ENCODE measurements at places on chromosomes 7 and 10. TPM values are rescaled to one million over a fixed set of nuclear protein-coding genes. Genes with fewer than 3 reads are reported as not detected.

GRCh38 chr7:44159824-44160630 lies 18.9 kb upstream of the MYL7 start:
- H3K4me3 ChIP-seq, result no peak overlapping the region
- peaks cover 37% of the 10 kb centered on the region for H3K4me1 ChIP-seq
- H3K27ac ChIP-seq, result peak overlapping the region; percentile 15
- DNase-seq, result no peak
- no peaks in the 10 kb centered on the region for H3K36me3 ChIP-seq

Gene SFRP4
- 55.4 TPM for total RNA-seq

- H3K27me3 ChIP-seq, result no peaks in the 10 kb centered on the region
- DNase-seq, result no peak
- H3K27ac ChIP-seq, result no peak overlapping the region
- H3K4me1 ChIP-seq, result peaks cover 66% of the 10 kb centered on the region
- no peaks in the 10 kb centered on the region for H3K36me3 ChIP-seq
- H3K4me3 ChIP-seq, result no peak overlapping the region
These were observed 44.0 kb downstream of the ASB13 start for GRCh38 chr10:5622186-5622960.

- H3K4me3 ChIP-seq, result no peak overlapping the region
- no peaks in the 10 kb centered on the region for H3K36me3 ChIP-seq
- no peak for DNase-seq
- peaks cover 2% of the 10 kb centered on the region for H3K4me1 ChIP-seq
These were observed 45.1 kb upstream of the ADAM12 start for GRCh38 chr10:126433351-126433750.

Gene MKX
- total RNA-seq, result 14.7 TPM

Gene KCP
- total RNA-seq, result 0.58 TPM

GRCh38 chr7:139749545-139749944 lies 28.3 kb downstream of the HIPK2 start:
- H3K27ac ChIP-seq, result no peak overlapping the region
- no peaks in the 10 kb centered on the region for H3K36me3 ChIP-seq
- no peak for DNase-seq
- H3K4me1 ChIP-seq, result peaks cover 23% of the 10 kb centered on the region
- no peaks in the 10 kb centered on the region for H3K27me3 ChIP-seq
- no peak overlapping the region for H3K4me3 ChIP-seq

Gene HTR5A
- total RNA-seq, result not detected

DNA sequence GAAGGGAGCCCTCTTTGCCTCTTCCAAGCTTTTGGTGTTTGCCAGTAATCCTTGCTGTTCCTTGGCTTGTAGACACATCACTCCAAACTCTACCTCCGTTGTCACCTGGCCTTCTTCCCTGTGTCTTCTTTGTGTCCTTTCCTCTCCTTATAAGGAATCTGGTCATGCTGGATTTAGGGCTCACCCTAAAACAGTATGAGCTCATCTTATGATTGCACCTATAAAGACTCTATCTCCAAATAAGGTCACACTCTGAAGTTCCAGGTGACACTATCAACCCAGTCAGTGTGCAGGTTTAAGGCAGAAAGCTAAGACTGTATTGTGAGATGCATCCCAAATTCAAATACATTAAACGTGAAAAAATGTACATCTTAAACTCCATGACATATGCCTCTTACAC lies 49.0 kb upstream of the ZRANB1 start:
- no peak overlapping the region for H3K27ac ChIP-seq
- H3K36me3 ChIP-seq, result no peaks in the 10 kb centered on the region
- no peak overlapping the region for H3K4me3 ChIP-seq
- DNase-seq, result no peak

- H3K27me3 ChIP-seq, result no peaks in the 10 kb centered on the region
- H3K4me3 ChIP-seq, result no peak overlapping the region
- no peaks in the 10 kb centered on the region for H3K36me3 ChIP-seq
- no peak overlapping the region for H3K27ac ChIP-seq
- no peaks in the 10 kb centered on the region for H3K4me1 ChIP-seq
These were observed 1256.1 kb upstream of the LRRN3 start for GRCh38 chr7:109834851-109835250.

Gene ZPBP
- not detected for total RNA-seq

Gene OPALIN
- not detected for total RNA-seq

Gene MMD2
- not detected for total RNA-seq
